ENCODE measurements at places on chromosomes 7 and 10.
A peak's percentile ranks its signal among the peaks of the same experiment; 100 is the strongest.

- DNase-seq = no peak
These were observed 27.2 kb downstream of the IKZF1 start for GRCh38 chr7:50331564-50332208.

- DNase-seq = no peak
These were observed 10.5 kb downstream of the GET4 start for GRCh38 chr7:886626-887487.

GRCh38 chr10:22243321-22243720 is 25.5 kb upstream of the EBLN1 start:
- no peak for DNase-seq

GRCh38 chr7:47776335-47776734 is 171.9 kb downstream of the PKD1L1 start:
- no peak for DNase-seq

- DNase-seq = peak; percentile 67
These were observed 265.9 kb upstream of the NRP1 start for GRCh38 chr10:33600381-33600780.

DNA sequence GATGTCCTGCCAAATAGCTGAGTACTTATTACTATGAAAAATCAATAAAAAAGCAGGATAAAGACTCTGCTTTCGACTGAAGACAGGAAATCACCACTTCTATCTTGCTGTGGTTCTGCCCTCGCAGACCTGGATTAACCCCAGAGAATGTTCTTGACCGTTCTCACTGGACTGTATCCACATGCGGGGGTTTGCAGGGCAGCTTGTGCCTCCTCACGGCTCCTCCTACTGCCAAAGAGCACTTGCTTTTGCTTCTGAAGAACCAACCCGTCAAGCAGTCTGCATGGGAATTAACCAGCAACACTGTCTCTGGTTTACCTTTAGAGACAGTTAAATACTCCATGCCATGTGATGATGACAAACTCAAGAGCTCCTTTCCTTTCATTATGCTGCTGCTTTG is 184.0 kb downstream of the GFRA1 start:
- no peak for DNase-seq

GRCh38 chr7:33336820-33337219 is 207.5 kb downstream of the BBS9 start:
- DNase-seq = no peak

DNA sequence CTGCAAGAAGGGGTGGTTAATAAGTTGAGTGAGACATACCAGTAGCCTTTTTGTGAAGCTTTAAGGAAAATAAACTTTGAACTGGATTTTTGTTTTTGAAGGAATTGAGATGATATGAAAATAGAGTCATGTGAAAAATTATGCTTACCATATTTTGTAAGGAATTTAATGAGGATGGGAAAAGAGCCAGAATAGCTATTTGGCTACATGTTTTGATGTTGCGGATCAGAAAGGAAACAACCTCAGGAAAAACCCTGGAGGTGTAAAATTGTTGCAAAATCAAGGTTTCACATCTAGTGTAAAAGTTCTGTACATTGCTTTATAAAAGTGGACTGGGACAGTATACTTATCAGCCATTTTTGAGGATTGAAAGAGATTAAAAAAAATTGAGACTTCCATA is 15.0 kb downstream of the TBC1D12 start:
- no peak for DNase-seq

GRCh38 chr10:111801841-111802240 is 381.7 kb downstream of the GPAM start:
- DNase-seq = no peak

DNA sequence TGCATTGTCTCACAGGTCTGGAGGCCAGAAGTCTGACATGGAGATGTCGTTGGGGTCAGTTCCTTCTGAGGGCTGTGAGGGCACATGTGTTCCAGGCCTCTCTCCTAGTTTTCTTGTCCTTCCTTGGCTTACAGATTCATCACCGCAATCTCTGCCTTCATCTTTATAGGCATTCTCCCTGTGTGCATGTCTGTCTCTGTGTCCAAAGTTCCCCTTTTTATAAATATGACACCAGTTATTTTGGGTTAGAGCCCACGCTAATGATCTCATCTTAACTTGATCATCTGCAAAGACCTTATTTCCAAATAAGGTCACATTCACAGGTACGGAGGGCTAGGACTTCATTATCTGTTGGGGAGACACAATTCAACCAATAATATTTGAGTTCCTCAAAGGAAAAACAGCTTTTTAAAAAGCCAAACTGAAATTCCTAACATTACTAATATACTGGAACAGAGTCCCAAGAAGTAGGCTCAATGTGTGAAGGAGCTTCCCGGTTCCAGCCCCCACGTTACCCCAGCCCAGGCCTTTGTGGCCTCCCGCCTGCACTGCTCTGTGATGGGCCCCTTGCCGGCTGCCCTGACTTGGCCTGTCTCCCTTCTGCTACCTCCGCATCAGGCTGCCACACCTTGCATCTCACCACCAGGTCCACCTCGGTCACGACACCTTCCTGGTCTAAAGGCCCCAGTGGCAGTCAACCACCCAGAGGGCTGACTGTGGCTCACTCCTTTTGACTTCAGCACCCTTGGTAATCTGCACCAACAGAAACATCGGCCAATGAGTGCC is 142.7 kb downstream of the KCNMA1 start:
- DNase-seq = no peak

- DNase-seq = peak; percentile 46
These were observed 41.8 kb downstream of the FAM20C start for GRCh38 chr7:234051-234707.

- DNase-seq = no peak
These were observed 114.9 kb upstream of the NANOS1 start for GRCh38 chr10:118914629-118915028.

GRCh38 chr10:84348447-84348846 is 20.1 kb downstream of the CCSER2 start:
- peak; percentile 82 for DNase-seq

DNA sequence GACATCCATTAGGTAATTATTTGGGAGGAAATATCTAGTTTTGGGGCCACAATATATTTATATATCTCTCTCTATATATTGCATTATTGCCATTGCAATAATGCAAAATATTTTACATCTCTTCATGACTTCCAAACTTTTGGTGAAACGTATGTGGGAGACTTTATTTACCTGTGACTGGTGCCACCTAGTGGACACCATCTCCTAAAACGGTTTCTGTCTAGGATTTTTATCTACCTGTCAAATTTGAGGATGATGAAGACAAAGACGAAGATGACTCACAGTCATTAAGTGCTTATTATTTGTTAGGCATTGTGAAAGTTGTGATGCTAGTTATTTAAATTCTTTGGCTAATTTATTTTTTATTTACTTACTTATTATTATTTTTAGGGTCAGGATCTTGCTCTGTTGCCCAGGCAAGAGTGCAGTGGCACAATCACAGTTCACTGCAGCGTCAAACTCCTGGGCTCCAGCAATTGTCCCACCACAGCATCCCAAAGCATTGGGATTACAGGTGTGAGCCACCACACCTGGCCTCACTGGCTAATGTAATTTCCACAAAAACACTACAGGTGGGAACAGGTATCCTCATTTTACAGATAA is 18.7 kb upstream of the CBLL1 start:
- DNase-seq = peak; percentile 64

DNA sequence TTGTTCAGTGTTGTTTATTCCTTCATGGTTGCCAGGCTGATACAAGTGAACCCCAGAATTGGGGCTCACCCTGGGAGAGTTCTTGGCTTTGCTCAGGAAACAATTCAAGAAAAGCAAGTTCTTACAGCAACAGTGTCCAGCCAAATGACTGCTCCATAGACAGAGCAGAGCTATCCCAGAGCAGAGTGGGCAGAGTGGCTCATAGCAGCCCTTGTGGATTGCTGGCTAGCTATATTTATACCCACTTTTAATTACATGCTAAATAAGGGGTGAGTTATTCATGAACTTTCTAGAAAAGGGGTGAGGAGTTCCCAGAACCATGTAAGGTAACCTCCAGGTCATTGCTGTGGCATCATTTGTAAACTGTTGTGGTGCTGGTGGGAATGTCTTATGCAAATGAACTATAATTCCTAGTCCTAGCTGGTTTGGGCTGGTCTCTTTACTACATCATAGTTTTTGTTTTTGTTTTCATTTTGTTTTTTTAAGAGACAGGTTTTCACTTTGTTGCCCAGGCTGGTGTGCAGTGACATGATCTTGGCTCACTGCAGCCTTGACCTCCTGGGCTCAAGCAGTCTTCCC is 59.9 kb upstream of the HBP1 start:
- DNase-seq = no peak

DNA sequence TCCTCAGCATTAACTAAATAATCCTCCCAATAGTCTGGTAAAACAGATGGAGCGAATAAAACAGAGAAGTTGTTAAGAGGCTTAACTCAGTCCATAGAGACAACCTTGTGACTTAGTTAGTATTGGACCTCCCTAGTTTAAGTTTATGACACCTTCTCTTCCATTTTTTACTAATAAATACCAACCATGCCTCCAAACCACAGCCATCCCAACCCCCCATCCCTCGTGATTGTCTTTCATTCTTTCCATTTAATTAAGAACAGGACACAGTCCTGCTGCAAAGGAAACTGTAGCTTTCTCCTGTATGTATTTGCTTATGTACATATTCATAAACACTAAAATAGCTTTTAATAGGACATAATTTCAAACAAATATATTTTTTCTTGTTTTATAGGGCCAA is 238.2 kb downstream of the SEMA3D start:
- DNase-seq = peak; percentile 56

- DNase-seq = no peak
These were observed 10.4 kb downstream of the PMPCB start for GRCh38 chr7:103307503-103308231.

DNA sequence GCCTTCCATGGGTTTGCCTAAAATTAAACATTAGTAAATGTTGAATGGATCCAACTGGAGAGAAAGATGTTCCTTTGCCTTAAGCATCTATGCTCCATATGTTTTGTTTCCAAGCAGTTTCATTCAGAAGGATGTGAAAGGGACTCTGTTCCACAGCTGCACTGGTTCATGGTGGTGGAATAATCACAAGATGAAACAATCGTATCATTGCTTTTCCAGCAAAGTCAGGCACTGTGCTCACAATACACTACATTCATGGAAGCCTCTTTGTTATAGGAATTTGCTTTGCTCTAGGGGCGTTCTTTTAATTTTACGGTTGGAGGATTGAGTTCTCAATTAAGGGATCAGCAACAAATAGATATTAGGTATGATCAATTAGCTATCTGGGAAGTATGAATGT is 33.8 kb downstream of the RAMP3 start:
- no peak for DNase-seq

DNA sequence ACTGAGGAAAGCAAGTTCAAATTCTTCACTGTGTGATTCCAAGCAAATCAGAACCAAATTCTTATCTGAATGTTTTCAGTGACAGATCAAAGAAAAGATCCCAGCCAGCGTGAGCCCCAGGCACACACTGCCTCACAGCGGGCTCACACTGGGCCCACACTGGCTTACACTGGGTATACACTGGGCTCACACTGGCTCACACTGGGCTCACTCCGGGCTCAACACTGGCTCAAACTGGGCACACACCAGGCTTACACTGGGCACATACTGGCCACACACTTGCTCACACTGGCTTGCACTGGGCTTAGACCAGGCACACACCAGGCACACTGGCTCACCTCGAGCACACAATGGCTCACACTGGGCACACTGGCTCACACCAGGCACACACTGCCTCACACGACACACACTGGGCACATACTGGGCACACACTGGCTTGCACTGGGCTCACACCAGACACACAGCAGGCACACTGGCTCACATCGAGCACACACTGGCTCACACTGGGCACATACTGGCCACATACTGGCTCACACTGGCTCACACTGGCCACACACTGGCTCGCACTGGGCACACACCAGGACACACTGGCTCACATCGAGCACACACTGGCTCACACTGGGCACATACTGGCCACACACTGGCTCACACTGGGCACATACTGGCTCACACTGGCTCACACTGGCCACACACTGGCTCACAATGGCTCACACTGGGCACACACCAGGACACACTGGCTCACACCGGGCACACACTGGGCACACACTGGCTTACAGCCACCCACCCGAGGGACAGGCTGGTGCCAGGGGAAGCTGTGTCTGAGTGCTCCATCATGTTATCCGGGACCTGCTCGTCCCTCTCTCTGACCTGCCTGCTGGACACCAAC is 156.3 kb downstream of the PTPRN2 start:
- no peak for DNase-seq

- DNase-seq = no peak
These were observed 8.9 kb downstream of the SFTPD start for GRCh38 chr10:79939969-79940368.

- no peak for DNase-seq
These were observed 215.2 kb downstream of the FANK1 start for GRCh38 chr10:126111516-126111915.

DNA sequence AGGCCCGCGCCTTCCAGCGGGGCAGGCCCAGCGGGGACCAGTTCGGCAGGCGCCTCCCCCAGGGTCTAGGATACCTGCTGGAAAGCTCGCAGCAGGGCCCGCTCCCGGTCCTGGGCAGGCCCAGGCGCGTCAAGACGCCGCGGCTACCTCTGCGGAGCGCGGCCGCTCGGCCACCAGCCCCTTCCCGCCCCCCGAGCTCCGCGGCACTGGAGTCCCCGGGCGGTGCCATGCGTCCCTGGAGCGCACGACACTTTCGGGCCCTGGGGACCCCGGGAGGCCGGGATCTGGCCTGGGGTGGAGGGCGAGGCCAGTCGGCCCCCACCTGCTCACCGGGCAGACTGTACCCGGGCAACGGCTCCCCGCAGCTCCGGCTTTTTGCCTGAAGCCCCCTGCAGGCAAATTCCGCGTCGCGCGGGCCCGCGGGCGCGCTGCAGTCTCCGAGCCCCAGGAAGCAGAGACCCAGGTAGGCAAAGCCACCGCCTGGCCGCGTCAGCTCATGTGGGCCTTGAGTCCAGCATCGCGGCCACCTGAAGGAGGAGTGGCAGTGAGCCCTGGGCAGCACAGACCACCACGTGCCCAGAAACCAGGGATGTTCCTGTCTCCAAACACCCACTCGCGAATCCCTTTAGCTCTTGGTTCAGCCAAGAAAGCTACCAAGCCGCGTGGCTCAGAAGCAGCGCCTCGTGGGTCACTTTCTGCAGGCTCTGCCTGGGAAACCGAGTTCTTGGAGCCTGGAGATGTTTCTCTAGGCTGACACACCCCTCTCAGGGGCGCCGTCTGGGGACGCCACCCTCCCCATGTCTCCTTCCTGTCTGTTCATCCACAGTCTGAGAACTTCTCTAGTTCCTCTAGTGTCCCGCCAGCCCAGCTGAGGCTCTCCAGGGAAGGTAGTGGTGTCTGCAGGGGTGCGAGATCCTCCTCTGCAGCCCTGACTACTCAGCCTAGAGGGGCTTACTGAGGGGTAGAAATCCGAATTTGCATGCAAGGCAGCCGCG is 46.1 kb upstream of the APBB1IP start:
- DNase-seq = no peak

GRCh38 chr7:96269246-96269994 is 52.5 kb downstream of the SLC25A13 start:
- DNase-seq = no peak

DNA sequence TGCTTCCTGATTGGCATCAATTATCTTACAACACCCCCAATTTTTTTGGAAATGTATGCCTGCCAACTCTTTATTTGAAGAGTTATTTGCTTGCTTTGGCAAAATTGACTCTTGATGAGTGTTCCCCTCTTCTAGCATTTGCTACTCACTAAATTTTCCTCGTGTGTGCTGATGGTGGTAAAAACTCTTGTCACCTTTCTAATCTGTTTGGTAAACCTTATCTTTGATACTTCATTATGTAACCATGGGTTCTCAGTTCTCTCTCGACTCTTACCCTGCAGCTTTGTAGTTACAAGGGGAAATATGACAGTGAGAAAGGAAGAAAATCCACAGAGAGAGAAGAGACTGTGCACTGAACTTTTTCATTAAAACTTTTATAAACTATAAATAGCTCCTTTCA is 102.5 kb downstream of the CDK14 start:
- no peak for DNase-seq
